ENCODE measurements at places on chromosomes 7 and 10.

DNA sequence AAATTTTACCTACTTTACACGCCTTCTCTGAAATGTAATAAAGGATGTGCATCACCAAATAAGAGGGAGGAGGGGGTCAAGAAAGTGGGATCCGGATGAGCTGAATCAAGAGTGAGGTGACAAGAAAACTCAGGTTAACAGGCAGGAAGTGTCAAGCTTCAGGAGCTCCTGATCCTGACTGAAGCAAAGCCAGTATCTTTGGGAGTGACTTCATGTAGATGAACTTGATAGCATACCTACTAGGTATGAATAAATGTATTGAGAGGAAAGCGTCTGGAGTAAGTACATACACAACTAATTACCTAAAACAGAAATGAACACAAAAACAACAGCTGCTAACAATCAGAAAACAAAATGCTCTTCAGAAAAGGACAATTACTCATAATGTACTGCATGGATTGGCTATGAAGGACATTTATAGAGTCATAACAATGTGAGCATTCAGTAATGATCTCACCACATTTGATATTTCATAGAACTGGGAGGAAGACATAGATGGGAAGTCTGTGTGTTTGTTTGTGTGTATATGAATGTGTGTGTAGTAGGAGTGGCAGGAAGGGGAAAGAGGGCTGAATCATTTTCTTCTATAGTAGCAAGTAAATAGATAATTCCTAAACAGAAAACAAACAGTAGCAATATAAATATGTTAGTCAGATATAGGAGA lies 29.4 kb downstream of the PRKG1 start:
- DNase-seq: no peak

DNA sequence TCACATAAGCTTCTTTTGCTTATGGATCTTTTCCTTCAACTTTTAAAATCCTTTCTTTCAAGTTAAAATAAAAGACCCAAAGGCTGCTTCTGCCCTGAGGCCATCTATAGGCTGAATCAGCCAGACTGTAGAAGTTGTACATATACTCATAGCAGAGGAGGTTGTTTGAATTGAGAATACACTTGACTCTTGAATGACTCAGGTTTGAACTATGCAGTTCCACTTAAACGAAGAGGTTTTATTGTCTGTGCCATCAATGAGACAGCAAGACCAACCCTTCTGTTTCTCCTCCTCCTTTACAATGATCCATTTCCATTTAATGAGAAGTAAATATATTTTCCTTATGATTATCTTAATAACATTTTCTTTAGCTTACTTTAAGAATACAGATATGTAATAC lies 5.8 kb downstream of the ZNF365 start:
- peak; percentile 76 for DNase-seq

DNA sequence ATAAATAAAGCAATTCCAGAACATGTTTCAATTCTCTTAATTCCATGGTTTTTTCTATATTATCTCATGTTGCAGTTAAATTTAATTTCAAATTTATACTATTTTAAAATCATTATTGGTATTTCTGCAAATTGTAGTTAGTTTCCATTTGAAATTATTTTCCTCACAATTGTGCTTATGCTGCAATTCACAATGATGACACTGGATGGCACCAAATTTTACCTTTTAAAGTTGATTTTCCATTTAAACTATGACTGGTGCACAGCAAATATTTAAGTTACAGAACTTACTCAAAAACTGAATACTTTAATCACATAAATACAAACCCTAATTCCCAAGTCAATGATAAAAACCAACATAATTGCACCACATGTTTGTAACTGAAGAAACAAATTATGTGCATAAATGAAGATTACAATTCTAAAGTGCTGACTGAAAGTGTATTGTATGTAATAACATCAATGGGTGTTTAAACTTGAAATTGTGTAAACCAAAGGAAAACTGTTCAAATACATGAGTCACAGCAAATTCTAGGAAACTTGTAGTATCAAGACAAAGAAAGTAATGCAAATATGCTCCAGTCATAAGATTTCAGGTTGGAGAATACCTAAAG lies 75.3 kb upstream of the AASS start:
- DNase-seq: no peak

- DNase-seq: no peak
These were observed 1.9 kb downstream of the COX15 start for GRCh38 chr10:99730026-99730425.

DNA sequence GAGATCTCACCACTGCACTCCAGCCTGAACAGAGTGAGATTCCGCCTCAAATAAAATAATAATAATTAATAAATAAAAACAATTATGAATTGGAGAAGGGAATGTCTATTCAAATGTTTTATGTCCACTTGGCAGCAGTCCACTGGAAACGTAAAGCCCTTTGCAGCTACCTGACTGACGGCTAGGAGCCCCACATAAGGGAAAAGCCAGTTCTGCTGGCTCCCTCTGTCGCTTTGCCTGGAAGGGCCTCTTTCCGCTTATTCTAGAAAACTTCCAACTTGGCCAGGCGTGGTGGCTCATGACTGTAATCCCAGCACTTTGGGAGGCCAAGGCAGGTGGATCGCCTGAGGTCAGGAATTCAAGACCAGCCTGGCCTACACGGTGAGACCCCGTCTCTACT lies 6.1 kb upstream of the TNS3 start:
- no peak for DNase-seq

GRCh38 chr10:7896297-7896696 lies 78.0 kb downstream of the TAF3 start:
- no peak for DNase-seq

- DNase-seq: no peak
These were observed 117.8 kb upstream of the SHH start for GRCh38 chr7:155930061-155930460.

- no peak for DNase-seq
These were observed 90.7 kb downstream of the DGKI start for GRCh38 chr7:137755846-137756651.

DNA sequence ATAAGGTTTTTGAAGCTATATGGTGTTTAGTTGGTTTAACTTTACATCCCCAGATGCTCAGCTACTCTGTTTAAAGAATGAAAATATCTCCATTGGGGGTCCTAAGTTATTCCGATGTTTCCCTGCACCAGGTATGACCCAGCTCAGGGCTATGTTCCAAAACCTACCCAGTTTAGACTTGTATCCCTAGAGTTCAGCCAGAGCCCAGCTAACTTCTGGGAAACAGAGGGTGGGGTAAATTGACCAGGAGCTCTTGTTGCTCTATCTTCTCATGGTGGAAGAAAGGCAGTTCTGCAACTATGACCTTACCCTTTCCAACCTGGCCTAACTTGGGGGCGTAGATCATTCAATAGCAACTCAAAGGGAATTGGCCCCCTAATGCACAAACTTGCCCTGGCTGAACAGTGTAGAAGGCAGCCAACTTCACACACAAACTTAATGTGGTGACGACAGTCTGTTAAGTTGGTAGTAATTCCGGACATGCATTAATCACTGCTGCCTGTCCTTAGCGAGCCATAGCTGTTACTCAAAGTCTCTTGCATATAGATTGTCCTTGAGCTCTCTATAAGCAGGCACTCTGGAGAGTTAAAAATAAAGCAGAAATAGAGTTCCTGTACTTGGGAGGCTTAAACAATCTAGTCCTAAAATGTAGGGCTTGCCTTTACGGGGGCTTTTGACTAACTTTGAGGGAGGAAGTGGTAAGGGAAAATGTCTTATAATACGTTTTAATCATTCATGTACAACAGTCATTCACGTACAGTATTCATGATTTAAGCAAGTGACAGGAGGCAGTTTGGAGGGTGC lies 5.3 kb upstream of the ZNRF2 start:
- no peak for DNase-seq

- no peak for DNase-seq
These were observed 29.6 kb downstream of the INPP5F start for GRCh38 chr10:119755446-119755845.

DNA sequence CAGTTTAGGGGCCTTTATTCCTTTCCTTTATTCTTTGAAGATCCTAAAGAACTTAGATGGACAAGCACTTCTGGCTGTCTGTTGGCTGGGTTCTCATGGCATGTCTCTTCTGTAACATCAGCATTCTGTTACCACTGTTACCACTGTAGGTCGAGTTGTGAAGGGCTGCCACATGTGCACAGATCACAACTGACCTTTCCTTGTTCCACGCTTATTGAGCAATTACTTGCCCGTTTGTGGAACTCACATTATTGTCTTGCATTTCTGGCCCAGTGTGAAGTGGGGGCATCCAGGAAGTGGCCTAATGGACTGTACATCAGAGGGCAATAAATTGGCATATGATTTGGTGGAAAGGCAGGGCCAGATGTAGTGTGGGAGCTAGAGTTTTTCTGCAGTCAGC lies 23.7 kb downstream of the GBF1 start:
- DNase-seq: no peak

DNA sequence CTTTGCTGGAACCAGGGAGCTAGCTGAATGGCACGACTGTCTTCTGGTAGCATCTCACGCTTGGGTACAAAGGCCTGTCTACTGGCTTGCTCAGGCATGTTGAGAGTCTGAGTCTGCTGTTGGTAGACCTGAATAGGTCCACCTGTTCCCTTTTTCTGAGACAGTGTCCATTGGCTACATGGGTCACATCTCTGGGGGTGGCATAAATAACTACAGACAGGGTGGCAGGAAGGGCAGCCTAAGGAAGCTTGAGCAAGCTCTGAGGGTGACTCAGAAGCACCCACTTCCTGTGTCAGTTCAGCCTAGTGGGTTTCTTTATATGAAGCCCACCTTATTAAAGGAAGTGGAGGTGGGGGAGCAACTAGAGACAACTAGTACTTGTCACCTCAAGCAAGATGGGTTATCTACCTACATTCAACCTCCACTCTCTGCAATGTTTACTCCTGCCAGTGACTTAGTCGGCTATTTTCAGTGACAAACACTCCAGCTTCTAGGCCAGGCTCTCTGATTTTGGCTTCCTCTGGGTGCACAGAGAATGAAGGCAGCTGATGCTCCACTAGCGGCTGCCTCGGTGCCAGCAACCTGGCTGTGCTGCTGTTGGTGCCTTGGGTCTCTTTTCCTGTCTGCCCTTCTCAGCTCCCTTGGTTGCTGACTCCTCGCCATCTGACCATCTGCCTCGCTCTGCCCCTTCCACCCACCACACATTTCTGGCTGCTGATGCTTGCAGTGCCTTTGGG lies 5.7 kb upstream of the ZYX start:
- no peak for DNase-seq

GRCh38 chr10:25758511-25758910 lies 175.5 kb upstream of the MYO3A start:
- DNase-seq: no peak

DNA sequence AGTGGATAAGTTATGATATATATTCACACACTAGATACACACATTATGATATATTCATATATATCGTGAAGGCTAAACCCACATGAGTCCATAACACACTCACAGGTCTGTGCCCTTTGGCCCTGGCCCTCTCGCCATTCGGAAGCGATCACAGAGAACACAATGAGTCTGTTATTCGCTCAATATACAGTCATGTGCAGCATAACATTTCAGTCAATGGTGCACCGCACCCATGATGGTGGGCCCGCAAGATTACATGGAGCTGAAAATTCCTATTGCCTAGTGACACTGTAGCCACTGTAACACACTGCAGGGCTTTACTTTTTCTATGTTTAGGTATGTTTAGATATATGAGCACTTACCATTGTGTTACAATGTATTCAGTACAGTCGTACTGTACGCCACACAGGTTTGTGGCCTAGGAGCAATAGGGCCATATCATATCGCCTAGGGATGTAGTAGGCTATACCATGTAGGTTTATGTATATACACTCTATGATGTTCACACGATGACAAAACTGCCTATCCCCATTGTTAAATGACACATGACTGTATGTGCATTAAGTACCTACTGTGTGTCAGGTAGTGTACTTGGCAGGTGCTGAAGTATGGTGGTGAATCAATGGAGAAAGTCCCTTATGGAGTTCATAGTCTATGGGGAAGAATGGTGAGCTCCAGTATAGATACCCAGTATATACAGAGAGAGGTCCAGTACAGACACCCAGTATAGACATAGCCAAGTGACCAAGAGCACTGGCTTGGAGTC lies 198.8 kb upstream of the KLF14 start:
- no peak for DNase-seq

- no peak for DNase-seq
These were observed 436 bp downstream of the GNB2 start for GRCh38 chr7:100673942-100674410.

DNA sequence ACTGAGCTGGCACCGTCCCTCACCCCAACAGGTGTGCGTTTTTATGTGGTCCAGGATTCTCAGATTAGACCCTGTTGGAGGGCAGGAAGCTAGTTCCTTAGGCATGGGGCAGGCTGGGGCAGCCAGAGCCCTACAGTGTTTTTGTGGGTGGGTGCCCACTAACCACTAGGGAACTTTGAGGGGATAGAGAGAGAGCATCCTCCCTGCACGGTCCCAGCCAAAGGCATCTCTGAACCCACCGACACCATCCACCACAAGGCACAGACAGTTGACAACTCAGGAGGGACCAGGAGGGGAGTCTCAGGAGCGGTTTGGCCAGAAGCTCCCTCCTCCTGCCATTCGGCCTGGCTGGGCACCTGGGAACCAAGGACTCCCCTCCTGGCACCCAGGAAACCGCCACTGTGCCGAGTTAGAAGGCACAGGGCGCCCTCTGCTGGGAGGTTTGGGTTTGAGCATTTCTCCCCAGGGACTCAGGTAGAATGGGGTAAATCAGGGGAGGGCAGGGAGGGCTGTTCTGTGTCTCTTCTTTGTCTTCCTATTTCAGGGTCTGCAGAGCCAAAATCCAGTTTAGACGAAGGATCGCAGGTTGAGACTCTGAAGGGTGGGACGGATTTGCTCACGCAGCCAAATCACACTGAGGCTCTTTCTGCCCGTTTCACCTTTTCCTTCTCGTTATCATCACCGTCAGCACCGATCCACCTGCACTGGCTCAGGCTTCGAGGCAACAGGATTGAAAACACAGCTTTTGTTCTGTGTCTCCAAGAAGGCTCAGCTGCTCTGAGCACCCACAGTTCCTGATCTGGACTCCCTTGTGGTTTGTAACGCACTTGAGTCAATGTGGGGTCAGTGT lies 84.8 kb upstream of the COL13A1 start:
- no peak for DNase-seq

- no peak for DNase-seq
These were observed 14.4 kb upstream of the SPRN start for GRCh38 chr10:133438711-133439273.

GRCh38 chr7:95028683-95029082 lies 121.3 kb downstream of the PPP1R9A start:
- DNase-seq: no peak

DNA sequence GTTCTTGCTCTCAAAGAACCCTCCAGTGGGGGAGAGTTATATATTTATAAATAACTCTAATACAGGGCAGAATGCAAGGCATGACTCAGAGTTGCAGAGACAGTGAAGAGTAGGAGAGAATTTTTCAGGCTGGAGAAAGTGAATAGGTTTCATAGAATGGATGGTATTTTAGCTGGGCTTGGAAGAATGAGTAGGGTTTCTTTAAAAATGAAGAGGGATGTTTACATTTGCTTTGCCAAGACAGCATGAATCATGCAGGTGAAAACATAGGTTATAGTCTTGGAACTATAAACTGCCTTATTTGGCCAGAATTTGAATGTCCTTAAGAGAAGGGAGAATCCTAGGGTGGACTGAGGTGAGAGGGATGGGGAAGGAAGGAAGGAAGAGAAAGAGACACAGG lies 124.8 kb downstream of the CPED1 start:
- DNase-seq: no peak

- DNase-seq: no peak
These were observed 59.4 kb downstream of the MAD1L1 start for GRCh38 chr7:2173189-2173827.

GRCh38 chr7:105352018-105352612 lies 36.6 kb downstream of the SRPK2 start:
- peak; percentile 65 for DNase-seq

GRCh38 chr7:146741911-146742310 lies 625.3 kb downstream of the CNTNAP2 start:
- DNase-seq: no peak

Data from HFF-Myc (cell line).